ENCODE measurements at places on chromosomes 3 and 15. TPM values are rescaled to one million over a fixed set of nuclear protein-coding genes. Genes with fewer than 3 reads are reported as not detected.

DNA sequence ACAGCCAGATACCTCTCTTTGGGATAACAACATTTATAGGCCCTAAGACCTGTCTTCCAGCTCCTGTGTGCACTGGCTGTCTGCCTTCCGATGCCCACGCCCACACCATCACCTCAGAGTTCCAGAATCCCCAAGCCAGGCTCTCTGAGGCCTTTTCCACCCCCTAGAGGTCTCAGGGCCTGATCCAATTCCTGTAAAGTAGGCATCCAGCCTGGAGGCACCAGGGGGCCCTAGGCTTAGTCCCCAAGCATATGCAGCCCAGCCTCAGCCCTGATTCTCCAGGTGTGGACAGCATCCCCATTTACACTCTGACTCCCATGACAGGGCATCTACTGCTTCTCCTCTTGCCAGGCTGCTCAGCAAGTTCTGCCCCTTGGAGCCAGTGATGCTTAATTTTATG, 72.7 kb upstream of the CORO2B start:
- H3K36me3 ChIP-seq, result no peaks in the 10 kb centered on the region
- no peak overlapping the region for H3K27ac ChIP-seq
- H3K4me3 ChIP-seq, result no peak overlapping the region
- H3K27me3 ChIP-seq, result peaks cover 59% of the 10 kb centered on the region
- no peaks in the 10 kb centered on the region for H3K4me1 ChIP-seq

- H3K27me3 ChIP-seq, result peaks cover 3% of the 10 kb centered on the region
- H3K4me1 ChIP-seq, result no peaks in the 10 kb centered on the region
- H3K4me3 ChIP-seq, result no peak overlapping the region
- no peak for DNase-seq
Measured at GRCh38 chr15:83651541-83651940, 2.4 kb upstream of the ADAMTSL3 start.

DNA sequence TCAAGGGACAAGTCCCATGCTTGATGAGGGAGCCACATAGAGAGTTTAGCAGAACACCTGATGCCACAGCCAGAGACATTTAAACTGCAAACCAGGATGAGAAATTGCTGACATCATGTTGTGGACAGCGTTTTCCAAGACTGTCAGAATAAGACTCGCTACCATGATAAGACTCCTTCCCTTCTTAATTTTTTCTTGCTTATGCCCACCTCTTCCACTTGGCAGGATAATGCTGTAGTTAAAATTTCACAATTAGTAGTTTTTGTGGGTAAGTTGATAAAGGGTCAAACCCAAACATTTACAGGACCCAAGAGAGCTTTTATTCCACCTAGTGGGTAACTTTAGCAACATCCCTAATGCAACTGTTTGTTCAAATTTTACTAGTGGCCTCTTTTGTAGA, 3.0 kb upstream of the PIAS1 start:
- no peaks in the 10 kb centered on the region for H3K27me3 ChIP-seq
- no peak for DNase-seq
- H3K36me3 ChIP-seq, result no peaks in the 10 kb centered on the region
- H3K27ac ChIP-seq, result peak overlapping the region; percentile 31
- H3K4me1 ChIP-seq, result peaks cover 14% of the 10 kb centered on the region

GRCh38 chr15:44654858-44655257, 8.6 kb downstream of the SPG11 start:
- H3K36me3 ChIP-seq, result peaks cover 81% of the 10 kb centered on the region
- no peak for DNase-seq
- H3K4me3 ChIP-seq, result no peak overlapping the region

GRCh38 chr15:62104401-62104800, 37.6 kb downstream of the C2CD4A start:
- H3K4me1 ChIP-seq, result no peaks in the 10 kb centered on the region
- DNase-seq, result no peak
- no peak overlapping the region for H3K4me3 ChIP-seq
- H3K36me3 ChIP-seq, result no peaks in the 10 kb centered on the region

DNA sequence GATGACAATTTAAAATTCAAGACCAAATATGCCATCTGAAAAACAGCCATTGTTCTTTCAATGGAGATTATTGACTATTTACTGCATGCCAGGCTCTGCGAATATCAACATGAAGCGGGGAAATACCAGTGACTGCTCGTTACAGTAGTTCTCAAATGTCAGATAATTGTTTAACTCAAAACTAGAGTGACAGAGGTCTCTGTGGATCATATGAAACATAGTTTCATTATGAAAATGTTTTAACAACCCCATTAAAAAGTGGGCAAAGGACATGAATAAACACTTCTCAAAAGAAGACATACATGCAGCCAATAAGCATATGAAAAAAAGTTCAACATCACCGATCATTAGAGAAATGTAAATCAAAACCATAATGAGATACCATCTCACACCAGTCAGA, 50.0 kb upstream of the GPR149 start:
- H3K4me1 ChIP-seq, result no peaks in the 10 kb centered on the region
- H3K36me3 ChIP-seq, result no peaks in the 10 kb centered on the region
- H3K27ac ChIP-seq, result no peak overlapping the region
- H3K27me3 ChIP-seq, result no peaks in the 10 kb centered on the region
- no peak overlapping the region for H3K4me3 ChIP-seq

DNA sequence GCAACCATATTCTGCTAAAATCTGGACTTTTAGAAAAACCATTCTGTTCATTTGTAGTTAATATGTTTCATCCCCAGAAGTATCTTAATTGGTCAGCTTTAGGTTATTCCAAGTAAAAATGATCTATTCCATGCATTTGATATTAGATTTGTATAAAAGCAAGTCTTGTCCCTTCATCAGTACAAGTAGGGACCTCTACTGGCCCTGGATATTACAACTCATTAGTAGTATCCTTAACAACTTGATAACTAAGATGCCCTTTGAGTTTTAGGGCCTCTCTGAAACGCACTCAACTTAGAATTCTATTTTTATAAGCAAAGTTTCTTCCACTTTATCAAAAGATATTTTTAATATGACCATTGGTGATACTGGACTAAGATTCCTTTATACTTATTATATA, 25.3 kb upstream of the SELENOT start:
- no peaks in the 10 kb centered on the region for H3K27me3 ChIP-seq
- H3K4me3 ChIP-seq, result no peak overlapping the region
- no peak for DNase-seq

DNA sequence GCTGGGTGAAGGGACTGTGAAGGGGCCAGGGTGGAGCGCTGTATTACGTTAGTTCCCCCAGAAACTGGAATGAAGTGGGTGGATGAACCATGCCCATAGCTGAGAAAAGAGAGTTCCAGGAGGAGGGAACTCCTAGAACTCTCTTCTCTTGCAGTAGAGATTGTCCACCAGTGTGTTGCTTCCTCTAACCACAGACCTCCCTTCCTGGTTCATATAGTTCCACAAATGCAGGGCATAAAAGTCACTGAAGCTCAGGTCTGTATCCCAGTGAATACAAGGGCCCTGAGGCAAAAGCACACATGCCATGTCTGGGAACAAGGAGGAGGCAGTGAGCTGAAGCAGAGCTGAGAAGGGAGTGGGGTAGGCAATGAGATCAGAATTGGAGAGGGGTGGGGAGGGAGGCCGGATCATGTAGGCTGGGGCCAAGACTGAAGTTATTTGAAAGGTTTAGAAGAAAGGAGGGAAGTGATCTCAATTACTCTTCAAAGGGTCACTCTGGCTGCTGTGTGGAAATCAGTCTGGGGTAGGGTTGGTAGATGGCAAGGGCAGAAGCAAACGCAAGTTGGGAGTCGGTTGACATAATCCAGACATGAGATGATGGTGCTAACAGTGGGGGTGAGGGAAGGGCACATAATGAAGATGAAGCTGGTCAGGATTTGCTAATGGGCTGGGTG, 6.5 kb downstream of the A4GNT start:
- no peaks in the 10 kb centered on the region for H3K4me1 ChIP-seq
- H3K27me3 ChIP-seq, result no peaks in the 10 kb centered on the region
- H3K36me3 ChIP-seq, result no peaks in the 10 kb centered on the region
- DNase-seq, result no peak

- H3K4me3 ChIP-seq, result no peak overlapping the region
- H3K4me1 ChIP-seq, result no peaks in the 10 kb centered on the region
- H3K27ac ChIP-seq, result no peak overlapping the region
- no peaks in the 10 kb centered on the region for H3K27me3 ChIP-seq
- DNase-seq, result no peak
Measured at GRCh38 chr3:53597136-53597915, 102.9 kb downstream of the CACNA1D start.

DNA sequence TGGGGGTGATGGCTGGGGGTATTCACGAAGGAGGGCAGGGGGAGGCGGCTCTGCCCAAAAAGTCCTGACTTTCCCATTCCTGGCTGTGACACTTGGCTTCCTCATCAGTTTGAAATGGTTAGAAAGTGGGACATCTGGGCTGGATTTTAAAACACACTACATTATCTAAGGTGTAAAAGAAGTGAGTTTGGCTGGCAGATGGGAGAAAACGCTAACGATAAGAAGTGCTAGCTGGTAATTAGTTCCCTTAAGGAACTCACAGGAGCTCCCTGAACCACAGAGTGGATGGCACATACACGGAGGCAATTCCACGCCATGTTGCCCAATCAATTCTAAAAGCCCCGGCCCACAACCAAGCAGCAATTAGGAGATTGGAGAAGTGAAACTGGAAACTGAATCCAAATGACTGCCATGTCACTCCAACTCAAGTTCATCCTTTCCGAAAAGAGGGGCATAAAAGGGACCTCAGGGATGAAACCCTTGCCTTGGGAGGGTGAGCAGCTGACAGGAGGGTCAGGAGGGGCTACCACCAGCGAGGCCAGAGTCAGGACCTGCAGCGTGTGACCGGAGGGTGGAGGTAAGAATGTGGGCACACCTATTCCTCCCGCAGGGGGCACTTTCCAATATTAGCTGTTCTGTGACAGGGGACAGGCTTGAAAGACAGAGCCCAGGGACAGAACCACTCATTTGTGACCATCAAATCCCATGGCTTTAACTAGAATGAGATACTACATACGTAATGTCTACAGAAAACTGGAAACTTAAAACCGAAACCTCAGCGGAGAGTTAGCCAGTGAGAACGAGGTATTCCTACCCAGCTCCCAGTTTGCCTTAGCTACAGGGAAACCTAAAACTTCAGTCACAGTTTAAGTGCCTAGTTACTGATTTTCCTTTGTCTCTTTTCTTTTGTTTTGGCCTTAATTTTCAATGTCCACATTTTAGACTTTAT, 95.3 kb upstream of the OXTR start:
- H3K27ac ChIP-seq, result no peak overlapping the region
- H3K4me1 ChIP-seq, result no peaks in the 10 kb centered on the region
- H3K27me3 ChIP-seq, result no peaks in the 10 kb centered on the region
- H3K36me3 ChIP-seq, result no peaks in the 10 kb centered on the region
- no peak for DNase-seq
- H3K4me3 ChIP-seq, result no peak overlapping the region

DNA sequence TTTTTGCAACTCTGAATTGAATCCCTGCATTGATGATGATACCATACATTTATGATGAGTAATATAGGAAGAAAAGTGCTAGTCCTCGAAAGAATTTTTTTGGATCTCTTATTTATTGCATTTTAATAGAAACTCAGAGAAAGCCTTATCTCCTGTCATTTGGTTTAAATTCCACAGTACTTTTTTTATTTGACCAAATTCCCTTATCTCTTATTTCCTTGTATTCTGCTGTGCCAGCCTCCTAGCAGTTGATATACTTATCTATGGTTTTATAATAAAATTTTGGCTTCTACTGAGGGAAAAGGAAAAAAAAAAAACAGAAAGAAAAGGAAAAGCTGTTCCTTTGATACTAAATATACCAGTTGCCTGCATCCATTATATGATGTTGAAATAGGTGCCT, 535.1 kb upstream of the NR2F2 start:
- H3K27me3 ChIP-seq, result no peaks in the 10 kb centered on the region
- DNase-seq, result no peak
- no peaks in the 10 kb centered on the region for H3K4me1 ChIP-seq
- no peaks in the 10 kb centered on the region for H3K36me3 ChIP-seq
- no peak overlapping the region for H3K4me3 ChIP-seq

DNA sequence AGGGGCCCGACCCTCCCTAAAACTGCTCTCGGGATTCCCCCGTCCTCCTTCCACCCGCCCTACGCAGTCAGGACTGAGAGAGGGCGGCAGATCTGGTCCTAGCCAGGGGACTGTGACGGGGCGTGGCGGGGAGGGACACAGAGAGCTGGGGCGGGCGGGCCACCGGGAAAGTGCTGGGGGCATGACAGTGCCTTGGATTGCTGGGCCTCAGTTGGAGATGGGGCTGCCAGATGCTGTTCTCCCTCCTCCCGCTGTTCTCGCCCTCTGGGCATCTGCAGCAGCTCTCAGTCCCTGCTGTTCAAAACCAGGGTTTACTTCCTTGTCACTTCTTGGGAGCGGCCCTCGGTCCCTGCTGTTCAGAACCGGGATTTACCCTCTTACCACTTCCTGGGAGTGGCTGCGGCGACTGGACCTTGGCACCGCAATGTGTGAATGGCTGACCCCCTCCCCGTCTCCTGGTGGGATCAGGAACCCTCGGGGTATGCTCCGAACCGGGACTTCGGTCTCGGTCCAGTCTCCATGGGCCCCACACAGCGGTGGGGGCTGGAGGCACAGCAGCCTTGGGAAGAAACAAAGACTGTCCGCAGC, 1.8 kb upstream of the RPP25 start:
- peaks cover 30% of the 10 kb centered on the region for H3K27me3 ChIP-seq
- peaks cover 54% of the 10 kb centered on the region for H3K4me1 ChIP-seq
- no peak overlapping the region for H3K27ac ChIP-seq
- no peaks in the 10 kb centered on the region for H3K36me3 ChIP-seq
- DNase-seq, result no peak

DNA sequence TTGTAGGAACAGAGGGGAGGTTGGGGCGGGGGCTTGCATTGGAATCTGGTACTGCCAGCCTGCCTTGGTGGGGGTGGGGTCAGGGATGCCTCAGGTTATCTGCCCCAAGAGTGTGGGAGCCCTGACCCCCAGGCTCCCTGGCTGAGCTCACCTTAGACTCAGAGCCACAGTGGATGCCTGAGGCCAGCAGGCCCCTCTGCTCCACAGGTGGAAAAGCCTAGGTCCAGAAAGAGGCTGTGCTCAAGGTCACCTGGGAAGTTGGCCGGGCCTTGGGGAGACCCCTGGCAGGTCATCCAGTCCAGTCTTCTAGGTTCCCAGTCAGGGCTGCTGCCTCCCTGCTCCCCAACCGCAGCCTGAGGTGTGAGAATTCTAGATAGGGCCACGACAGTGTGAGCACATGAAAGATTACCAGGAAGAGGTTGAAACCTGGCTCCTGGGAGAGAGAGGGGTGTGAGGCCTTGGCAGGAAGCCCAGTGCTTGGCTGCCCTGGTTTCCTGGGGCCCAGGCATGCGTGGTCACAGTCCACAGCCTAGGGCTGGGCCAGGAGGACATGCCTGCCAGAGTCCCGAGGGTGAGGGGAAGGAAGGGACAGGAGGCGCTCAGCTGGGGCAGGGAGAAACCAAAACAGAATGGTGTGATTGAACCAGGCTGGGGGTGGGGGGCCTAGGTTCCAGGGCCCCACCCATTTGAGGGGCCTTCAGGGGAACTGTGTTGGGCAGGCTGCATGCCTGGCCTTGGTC, 4.9 kb downstream of the HDAC11 start:
- H3K36me3 ChIP-seq, result no peaks in the 10 kb centered on the region
- H3K27me3 ChIP-seq, result no peaks in the 10 kb centered on the region
- no peak overlapping the region for H3K4me3 ChIP-seq
- peaks cover 49% of the 10 kb centered on the region for H3K4me1 ChIP-seq
- H3K27ac ChIP-seq, result peak overlapping the region; percentile 60
- peak; percentile 92 for DNase-seq

GRCh38 chr3:84904212-84904611, 54.6 kb upstream of the CADM2 start:
- no peak for DNase-seq
- no peak overlapping the region for H3K4me3 ChIP-seq
- no peaks in the 10 kb centered on the region for H3K36me3 ChIP-seq
- no peaks in the 10 kb centered on the region for H3K27me3 ChIP-seq
- no peaks in the 10 kb centered on the region for H3K4me1 ChIP-seq

CRYGS gene
- total RNA-seq, result 1.6 TPM

C2CD4A gene
- total RNA-seq, result not detected

CHRM5 gene
- not detected for total RNA-seq

ITIH1 gene
- total RNA-seq, result 0.31 TPM

MASP1 gene
- 0.13 TPM for total RNA-seq

PYGO1 gene
- 0.07 TPM for total RNA-seq
